ENCODE measurements at places on chromosomes 6 and 20.

DNA sequence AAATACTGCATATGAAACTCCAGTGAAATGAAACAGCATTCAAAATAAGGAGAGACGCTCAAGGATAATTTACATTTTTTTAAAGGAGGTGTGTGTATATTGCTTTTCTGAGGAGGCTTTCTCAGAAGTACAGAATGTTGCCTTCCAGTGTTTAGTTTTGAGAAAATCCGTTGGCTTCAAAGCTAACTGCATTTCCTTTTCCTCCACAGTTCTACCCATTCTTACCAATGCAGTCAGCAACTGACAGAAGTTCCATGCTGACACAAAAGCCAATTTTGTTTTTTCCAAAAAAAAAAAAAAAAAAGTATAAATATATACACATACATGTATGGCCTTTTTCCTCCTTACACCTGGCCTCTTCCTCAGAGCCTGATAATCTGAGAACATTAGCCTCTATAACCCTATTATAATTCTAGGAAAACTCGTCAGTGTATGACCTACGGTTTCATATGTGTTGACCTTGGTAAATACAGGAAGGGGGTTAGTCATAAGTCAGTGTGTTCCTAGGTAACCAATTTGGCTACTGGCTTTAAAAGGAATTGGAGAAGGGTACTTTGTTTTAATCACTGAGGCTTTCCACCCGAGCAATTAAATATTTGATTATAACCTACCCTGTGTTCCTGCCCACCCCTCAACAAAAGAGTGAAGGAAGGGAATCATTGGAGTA lies 24.2 kb downstream of the MGME1 start:
- DNase-seq = no peak

- DNase-seq = no peak
Measured at GRCh38 chr6:106918115-106918514, 56.4 kb downstream of the CD24 start.

DNA sequence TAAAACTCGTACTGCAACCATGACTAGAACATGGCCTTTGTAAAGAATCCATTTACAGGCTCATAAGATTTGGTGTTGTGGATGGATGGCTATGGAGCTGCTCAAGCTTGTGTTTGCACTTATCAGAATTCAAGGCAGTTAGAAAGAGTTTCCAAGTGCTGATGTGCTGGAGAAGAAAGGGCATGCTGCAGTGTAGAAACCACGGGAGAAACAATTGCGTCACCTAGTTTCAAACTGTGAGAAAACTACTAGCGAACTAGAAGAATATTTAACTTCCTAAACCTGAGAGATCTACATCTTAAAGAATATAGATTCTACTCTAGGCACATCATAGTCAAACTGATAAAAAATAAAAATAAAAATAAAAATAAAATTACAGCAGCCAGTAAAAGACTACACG lies 116.2 kb downstream of the SGK1 start:
- no peak for DNase-seq

DNA sequence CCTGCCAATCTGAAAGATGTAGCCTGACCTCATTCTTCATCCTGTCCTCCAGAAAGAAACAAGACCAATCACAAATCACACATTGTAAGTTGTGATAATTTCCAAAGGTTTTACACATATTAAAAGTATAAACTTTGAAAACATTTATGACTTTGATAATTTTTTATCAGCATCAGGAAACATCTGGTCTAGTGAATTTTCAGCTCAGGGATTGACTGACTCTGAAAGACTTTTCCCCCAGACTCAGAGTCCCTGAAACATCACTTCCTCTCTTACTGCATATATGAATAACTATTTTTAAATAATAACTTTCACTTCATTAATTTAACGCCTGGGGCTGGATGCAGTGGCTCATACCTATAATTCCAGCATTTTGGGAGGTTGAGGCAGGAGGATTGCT lies 48.5 kb upstream of the SSTR4 start:
- DNase-seq = no peak

DNA sequence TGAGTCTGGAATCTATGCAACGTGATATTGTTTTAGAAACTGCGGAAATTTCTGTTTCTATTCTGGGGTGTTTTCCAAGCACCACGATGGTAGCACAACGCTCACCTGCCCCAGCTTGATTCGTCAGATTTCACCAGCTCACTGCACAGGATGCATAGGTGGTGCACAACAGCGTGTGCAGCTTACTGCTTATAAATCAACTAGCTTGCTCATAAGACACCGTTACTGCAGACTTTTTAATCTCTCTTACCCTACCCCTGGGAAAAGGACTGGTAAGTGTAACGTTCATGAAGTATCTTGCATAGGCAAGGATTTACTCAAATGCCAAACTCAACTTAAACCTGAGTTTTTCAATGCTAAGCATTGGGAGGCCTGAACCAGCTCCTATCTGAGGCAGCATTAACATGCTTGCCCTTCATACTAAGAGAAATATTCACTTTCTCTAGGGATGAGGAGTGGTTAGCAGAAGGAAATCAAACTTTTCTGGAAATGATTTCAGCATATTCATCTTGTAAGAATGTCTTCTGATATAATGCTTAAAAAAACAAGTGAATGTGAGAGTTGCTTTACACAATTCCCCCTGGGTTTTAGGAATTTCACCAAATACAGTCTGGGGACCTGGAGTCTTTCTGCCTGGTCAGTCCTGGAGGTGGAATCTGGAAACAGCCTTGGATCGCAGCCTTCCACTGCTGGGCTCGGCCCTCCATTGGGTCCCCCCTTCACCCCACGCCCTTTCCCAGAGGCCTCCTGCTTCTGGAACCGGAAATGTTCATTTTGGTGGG lies 100.6 kb downstream of the DACT2 start:
- DNase-seq = no peak

DNA sequence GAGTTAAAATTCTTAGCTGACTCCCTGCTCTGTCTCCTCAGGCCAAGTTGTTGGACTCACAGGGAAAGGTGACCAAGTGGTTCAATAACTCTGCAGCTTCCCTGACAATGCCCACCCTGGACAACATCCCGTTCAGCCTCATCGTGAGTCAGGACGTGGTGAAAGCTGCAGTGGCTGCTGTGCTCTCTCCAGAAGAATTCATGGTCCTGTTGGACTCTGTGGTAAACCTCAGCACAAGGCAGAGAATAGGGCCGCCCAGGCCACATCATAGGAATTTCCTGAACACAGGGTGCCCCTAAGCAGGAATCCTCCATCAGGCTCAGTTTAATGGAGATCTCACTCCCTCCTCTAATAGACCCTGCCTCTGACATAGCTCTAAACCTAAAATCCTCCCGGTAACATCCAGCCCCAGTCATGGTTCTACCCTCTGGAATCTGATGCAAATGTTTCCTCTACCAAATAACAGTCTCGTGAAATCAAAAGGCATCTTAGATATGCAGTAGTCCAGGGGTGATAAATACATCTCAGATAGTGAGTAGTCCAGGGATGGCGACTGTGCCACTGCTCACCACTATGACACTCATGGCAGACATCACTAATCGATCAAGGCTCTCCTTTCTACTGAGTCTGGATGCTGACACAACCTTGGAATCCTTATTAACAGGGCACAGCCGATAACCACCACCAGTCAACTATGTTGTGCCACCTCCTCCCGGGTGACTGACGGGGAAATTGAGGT lies 18.3 kb downstream of the BPIFB1 start:
- DNase-seq = no peak

DNA sequence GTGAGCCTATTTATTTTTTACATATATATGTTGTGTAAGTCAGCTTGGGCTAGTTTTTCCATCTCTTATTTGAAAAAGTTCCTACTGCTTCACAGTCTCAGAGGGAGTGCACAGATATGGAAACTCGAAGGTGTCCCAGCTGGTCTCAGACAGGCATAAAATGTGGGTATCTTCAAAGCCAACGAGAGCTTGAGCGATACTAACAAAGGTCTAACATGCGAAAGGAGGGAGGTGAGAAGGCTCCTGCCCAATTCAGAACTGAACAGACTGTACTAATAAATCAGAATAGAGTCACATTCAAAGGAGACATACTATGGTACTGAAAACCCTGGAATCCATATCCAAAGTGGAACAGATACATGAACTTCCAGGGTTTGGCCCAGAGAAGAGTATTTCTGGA lies 113.0 kb downstream of the PREX1 start:
- no peak for DNase-seq

DNA sequence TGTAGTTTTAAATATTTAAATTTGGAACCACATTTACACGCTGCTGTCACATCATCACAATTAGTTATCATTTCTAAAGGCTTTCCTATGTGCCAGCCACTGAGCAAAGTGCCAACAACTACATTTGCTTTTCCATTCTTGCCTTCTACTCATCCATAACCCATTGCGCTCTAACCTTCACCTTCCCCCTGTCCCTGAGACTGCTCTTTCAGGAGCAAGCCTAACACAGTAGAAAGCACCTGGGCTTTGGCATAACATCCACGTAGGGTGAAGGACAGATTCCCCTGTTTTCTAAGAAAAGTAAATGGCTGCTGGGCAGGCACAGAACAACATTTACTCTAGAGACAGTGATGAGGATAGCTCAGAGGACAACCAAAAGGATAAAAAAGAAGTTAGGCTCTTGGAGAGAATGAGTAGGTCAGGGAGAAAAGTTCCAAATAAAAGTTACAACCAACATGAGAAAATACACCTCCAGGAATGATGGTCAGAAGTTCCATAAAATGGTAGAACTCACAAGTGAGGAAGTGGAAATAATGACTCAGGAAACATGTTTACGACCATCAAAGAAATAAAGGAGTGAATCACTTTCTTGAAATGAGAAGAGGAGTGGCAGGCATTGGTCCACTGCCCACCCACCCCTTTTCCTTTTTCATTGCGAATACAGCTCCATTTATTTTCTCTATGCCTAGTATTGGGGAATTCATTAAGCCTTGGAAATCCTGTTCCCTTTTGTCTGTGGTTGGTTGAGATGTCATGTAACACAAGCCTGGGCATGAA lies 77.2 kb downstream of the PFDN4 start:
- no peak for DNase-seq

DNA sequence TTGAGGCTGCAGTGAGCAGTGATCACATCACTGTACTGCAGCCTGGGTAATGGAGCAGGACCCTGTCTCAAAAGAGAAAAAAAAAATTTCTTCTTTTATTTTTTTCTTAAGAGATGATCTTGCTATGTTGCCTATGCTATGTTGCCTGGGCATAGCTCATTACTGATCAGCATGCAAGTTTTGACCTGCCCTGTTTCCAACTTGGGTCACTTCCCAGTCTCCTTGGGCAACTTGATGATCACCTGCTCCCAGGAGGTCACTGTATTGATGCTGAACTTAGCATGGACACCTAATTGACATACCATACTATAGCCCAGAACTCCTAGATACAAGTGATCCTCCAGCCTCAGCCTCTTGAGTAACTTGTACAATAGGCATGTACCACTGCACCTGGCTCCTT lies 30.7 kb upstream of the NANP start:
- DNase-seq = no peak

DNA sequence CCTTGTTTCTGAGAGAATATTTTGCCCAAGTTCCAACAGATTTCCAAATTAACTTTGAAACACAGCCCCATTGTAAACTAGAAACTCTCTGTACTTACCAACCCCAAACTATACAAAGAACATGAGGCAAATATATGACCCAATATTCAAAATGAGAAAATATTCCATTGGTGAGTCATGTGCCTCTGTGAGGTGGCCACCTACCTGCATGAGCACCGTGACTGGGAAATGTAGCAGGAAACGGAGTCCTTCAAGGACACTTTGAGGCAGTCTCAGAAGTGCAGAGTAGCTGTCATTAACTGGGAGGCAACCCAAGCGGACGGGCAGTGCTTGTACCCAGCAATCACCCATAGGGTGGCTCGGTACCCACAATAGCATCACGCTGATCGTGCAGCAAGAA lies 335.5 kb upstream of the NOX3 start:
- no peak for DNase-seq

DNA sequence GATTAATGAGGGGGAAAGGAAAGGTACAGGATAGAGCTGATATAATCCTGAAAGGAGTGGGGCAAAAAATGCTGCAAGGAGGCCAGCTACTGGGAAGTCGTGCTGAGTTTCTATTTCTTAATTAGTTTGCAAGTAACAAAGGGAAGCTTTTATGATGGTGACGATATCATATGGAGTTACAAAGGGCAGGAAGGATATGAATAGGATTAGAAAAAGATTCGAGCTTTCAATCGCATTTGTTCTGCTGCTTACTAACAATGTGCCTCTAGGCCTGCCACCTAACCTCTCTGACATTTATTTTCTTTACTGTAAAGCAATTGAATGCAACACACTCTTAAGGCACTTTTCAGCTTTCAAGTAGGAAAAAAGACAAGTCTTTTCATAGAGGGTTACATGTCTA lies 219.2 kb downstream of the CLVS2 start:
- DNase-seq = no peak

DNA sequence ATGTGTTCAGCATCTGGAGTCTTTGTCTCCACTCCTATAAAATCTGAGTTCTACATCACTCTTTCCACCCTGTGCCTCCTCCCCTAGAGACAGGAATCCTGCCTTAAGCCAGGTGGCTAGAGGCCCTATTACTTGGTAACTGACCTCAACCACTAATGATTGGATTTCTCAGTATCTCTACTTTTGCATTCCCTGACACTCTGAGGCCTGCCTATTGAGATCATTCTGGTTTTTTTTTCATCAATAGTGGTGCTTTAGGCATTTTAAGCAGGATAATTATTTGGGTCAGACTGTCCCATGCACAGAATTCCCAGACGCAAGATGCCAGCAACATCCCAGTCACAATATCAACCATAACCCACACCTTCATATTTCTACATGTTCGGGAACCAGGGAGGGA lies 3.9 kb upstream of the GCM1 start:
- no peak for DNase-seq

GRCh38 chr20:53773792-53774401 lies 180.3 kb upstream of the ZNF217 start:
- no peak for DNase-seq

DNA sequence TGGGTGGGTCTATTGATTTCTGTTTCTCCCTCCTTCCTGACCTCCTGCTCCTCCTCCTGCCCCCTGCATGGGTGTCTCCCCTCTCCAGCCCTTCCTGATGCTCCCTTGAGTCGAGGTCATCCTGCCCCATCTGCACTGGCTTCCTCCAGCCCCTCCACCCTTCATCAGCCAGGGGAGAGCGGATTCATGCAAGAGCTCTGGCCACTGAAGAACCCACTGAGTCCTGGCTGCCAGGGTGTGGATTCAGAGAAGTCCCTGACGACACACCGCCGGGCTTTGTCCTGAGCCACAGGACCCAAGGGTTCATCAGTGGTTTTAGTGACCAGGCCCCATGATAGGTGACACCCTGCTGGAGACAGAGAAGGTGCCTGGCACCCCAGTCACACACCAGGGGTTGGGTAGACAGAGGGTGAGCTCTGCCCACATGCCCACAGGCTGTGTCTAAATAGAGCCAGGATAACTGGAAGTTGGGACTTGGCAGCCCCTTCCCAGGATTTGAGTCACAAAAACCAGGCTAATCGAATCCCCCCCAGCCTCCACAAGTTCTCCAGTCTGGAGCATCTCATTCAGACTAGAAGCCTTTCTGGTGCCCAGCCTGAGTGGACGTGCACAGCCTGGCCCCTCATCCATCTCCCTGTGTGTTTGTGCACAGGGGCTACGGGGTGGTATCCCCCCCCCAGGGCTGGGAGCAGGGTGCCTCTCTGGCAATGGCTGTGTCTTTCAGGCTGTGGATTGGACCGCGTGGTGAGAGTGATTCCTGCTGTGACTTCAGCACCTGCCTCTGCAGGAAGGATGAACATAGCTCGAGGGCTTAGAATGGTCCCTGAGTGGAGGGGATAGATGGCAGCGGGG lies 1.2 kb downstream of the GFRA4 start:
- DNase-seq = no peak

Data from GF-D8 (cell line).